Stimulated activated CD8-positive, alpha-beta memory T cell treated with anti-CD3 and anti-CD28 coated beads, Interleukin-7, amount 100 ng/mL, for 1 hour (primary cell): ENCODE measurements at places on chromosomes 1 and 21.

- no peak for DNase-seq
These were observed 43.2 kb downstream of the PRRX1 start for GRCh38 chr1:170707117-170707516.

DNA sequence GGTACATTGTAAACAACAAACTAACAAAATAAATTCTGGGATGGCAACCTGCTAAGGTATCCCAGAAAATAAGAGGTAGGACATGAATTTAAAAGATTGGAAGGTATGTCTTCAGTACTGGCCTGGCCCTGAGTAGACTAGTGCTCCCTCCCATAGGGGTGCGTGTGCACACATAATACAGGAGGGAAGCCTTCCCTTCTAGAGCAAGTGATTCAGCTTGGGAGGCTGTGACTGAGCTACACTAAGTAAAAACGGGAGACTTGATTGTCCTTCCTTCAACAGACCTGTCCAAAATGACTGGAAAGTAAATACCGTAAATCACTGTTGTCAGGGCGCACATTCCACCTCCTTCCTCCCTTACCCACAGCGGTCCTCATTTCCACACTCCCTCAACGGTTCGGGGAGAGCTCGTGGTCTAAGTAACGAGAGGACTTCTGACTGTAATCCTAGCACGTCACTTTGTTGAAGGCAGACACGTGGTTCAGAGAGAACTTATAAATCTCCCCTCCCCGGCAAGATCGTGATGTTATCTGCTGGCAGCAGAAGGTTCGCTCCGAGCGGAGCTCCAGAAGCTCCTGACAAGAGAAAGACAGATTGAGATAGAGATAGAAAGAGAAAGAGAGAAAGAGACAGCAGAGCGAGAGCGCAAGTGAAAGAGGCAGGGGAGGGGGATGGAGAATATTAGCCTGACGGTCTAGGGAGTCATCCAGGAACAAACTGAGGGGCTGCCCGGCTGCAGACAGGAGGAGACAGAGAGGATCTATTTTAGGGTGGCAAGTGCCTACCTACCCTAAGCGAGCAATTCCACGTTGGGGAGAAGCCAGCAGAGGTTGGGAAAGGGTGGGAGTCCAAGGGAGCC is at the start of gene TGFB2:
Gene TGFB2 (plus strand): TSS at position 523 of the 859 bp plus-strand sequence. CDS start 1,366 bp downstream, outside the sequence.
- no peak for DNase-seq

- no peak for DNase-seq
These were observed 369.6 kb upstream of the USP24 start for GRCh38 chr1:55584526-55585401.

DNA sequence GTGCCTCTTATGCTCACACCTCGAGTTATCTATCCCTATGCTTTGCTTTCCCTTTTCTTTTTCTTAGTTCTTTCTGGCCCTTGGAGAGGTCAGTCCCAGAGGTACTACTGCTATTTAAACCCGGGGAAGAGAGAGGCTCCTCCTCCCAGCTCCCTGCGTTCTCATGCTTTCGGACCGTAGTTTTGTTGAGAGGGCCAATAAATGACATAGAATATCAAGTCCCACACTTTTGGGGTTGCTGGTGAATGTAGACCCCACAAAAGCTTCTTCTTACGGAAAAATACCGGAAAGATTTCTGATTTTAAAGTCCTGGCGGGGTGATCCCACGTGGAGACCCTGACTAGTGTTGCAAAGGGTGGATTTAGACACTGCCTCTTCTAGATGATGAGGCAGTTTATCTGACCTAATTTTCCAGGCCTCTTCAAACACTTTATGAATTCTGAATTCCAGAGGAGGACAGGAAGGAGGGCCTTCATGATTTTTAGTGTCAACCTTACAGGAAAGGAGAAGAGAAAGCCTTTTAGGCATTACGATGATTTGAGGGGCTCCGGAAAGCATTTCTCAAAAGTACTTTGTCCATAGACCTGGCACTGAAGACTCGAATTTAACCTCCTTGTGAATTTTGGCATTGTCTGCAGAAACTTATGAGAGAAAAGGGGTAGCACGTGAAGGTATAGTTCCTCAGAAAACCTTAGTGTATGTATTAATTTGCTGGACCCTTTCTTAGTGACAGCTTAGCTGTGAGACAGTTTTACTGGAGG is 694 bp downstream of the TMEM167B start:
- no peak for DNase-seq

GRCh38 chr1:186139701-186140100 is 235.4 kb downstream of the TPR start:
- DNase-seq = no peak

GRCh38 chr1:29800522-29800956 is 564.2 kb downstream of the PTPRU start:
- no peak for DNase-seq

GRCh38 chr1:8137481-8138244 is 111.6 kb upstream of the ERRFI1 start:
- no peak for DNase-seq

- no peak for DNase-seq
These were observed 50.9 kb downstream of the SLC44A3 start for GRCh38 chr1:94871031-94871430.

DNA sequence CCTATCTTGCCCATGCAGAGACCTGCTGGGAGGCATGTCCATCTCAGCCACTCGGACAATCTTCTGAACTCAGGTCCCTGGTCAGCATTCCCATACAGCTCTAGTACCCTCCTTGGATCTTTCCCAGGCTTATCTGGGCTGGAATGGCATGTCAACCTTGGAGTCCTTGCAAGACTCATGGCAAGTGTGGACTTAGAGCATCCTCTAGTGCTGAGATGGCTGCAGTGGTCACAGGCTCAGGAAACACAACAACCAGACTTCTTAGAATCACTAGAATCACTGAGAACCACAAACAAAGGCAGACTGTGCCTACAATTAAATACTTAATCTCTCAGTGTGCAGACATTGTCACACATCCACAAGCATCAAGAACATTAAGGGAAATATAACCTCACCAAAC is 73.1 kb upstream of the TSHB start:
- DNase-seq = no peak

- DNase-seq = no peak
These were observed 44.0 kb upstream of the ZC3H12A start for GRCh38 chr1:37430103-37430985.

GRCh38 chr1:31765041-31765467 is 914 bp upstream of the ADGRB2 start:
- no peak for DNase-seq

DNA sequence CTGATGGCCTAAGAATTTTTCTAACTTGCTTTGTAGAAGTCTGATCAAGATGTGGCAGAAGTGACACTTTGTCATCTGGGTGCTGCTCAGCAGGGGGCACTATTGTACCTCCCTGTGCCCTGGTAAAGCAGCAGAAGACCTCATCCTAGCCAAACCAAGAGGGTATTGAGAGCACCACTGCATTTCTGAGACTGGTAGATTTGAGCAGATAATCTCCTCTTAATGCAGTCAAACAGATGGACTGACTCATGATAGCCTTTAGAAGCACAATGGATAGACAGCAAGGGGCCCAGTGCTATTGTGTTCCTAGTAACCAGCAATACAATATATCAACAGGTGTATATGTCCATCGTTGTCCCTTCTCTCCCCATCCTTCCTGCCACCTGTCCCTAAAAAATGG is 5.7 kb downstream of the TPM3 start:
- peak; percentile 42 for DNase-seq

DNA sequence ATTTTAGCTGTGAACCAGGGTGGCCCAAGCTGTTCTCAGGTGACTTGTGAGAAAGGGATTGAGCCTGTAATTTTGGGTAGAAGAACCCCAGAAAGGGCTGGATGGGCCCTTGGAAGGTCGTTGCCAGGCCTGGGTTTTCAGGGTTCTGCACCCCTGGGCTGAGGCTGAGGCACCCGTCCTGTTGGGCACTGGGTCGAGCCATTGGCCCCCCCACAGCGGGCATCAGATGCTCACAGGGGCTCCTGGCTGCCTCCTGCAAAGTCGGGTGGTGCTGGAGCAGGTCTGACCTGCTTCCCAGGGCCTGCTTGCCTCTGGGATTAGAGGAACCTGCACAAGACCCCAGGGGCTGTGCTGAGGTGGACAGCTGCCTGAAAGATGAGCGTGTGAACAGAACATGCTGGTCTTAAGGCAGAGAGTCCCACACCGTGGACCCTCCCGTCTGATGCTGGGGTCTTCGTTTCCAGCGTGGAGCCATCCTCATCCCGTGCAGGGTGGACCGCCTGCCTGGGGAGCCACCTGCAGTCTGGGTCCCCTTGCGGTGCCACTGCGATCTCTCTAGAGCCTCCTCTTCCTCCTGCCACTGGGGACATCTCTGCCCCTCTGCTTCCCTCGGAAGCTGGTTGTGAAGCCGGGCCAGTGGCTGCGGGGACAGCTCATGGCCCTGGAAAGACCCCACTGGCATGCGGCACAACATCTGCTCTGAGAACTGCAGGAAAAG is 1.7 kb upstream of the TRPM2 start:
- DNase-seq = no peak

- DNase-seq = no peak
These were observed 9.8 kb upstream of the P3R3URF start for GRCh38 chr1:46186076-46186475.

GRCh38 chr1:115815694-115816093 is 25.2 kb downstream of the NHLH2 start:
- no peak for DNase-seq

DNA sequence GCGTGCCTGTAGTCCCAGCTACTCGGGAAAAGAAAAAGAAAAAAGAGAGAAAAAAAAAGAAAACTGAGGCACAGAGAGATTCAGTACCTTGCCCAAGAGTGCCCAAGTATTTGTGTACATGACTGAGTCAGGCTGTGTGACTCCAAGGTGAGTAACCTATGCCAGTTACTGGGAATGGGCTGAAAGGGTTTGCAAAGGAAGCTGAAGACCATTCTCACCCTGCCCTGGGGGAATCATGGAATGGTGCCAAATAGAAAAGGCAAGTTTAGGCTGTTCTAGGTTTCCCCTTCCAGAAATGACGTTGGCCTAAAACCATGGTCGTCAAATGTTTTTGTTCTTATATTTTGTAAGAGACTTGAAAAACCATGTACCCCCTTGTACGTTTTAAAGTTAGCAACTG is 37.9 kb upstream of the LRIG2 start:
- DNase-seq = no peak

GRCh38 chr1:45322486-45323040 is 4.1 kb upstream of the HPDL start:
- no peak for DNase-seq

DNA sequence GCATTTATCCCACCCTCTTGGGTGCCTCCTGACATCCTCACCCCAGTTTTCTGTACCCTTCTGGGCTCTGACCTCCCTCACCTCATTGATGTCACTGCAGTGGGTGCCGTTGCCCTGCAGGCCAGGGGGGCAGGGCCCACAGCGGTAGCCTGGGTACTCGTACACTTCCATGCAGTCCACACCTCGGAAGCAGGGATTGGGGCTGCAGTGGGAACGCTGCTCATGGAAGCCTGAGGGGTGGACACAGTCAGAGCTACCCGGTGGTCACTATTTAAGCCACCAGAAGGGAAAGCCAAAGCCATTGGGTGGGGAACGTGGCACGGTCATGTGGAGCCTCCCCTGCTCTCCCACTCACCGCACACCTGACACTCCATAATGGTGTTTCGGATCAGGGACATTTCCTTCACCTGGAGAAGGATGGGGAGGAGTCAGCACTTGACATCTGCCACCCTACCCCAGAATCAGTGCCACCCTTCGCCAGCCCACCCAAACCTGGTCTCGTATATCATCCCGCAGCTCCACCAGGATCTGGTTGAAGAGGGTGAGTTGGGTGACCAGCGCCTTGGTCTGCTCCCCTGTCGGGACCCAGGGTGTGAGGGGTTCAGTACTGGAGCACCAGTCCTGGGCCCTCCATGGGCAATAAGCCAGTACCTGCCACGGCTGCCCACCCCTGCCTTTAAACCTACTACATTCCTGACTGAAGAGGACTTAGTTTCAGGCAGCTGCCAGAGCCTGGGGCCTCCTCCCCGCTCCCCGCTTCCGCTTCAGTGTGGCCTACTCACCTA is 4.8 kb downstream of the THBS3 start:
- DNase-seq = no peak

- DNase-seq = peak; percentile 66
These were observed 7.5 kb upstream of the PARK7 start for GRCh38 chr1:7953850-7954609.

DNA sequence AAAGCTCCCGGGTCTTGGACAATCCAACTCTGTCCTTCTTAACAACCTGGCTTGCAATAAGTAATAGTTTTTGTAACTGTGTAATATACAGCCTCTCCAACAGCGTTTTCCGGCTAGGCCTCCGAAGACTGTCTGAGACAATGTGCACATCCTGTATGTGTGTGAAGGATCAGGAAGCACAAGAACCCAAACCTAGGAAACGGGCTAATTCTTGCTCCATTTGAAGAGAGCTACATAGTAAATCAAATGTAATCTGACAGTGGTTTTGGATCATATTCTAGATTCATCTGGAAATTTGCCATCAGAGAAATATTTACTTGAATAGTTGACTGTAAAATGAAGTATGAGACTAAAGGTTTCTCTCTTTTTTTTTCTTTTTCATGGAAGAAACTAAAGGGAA is 1.2 kb downstream of the GPR52 start:
- no peak for DNase-seq

DNA sequence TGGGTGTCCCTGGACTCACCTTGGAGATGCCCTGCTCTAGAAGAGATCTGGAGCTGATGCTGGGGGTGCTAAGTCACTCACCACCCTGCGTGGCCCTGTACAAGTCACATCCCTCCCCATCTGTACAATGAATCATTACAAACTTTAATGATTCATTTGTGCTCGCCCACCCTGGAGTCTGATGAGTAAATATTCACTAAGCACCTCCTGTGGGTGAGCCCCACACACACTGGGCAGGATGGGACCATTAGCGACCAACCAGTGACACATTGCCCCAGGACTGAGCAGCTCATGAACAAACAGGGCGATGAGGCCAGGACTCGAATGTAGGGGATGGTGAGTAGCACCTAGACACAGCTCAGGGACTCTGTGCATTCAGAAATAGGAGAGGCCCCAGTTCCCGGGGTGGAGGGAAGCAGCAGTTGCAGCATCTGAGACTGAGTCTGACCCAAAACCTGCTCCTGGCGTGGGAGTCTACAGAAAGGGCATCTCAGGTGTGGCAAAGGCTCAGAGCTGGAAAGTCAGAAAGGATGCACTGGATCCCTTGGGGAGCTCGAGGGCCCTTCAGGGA is 18.1 kb upstream of the PDZK1IP1 start:
- no peak for DNase-seq

- DNase-seq = no peak
These were observed 198.1 kb upstream of the ST6GALNAC5 start for GRCh38 chr1:76669131-76669530.

DNA sequence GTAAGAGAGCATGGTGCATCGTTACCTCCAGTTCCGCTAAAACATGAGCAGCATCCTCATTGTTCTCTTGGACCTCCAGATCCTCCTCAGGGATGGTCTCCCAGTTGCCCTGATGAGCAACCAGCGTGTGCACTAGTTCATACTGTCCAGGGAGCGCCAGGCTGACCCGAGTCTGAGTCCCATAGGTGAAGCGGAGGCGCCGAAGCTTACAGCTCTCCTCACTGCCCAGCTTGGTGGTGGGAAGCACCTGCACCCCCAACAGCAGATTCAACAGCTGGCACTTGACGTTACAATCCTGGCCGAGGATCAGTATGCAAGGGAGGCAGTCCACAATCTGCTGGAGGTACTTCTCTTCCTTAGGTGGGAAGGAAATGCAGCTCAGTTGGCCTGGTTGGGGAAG is 24.1 kb downstream of the DSTYK start:
- DNase-seq = no peak
